ENCODE measurements at places on chromosomes 12 and 14. TPM values are rescaled to one million over a fixed set of nuclear protein-coding genes. Genes with fewer than 3 reads are reported as not detected.

SMOC1 gene
- 27.2 TPM for total RNA-seq

PLCZ1 gene
- total RNA-seq, result not detected

MYO1A gene
- not detected for total RNA-seq

SLC5A8 gene
- total RNA-seq, result 2.8 TPM

CLECL1 gene
- total RNA-seq, result not detected

SIX1 gene
- total RNA-seq, result 0.31 TPM

Measured in parietal lobe (tissue), 2 donors.